Left hindlimb (tissue), 1 donor: ENCODE measurements at places on chromosomes 2 and 18.
A peak's percentile ranks its signal among the peaks of the same experiment; 100 is the strongest.

DNA sequence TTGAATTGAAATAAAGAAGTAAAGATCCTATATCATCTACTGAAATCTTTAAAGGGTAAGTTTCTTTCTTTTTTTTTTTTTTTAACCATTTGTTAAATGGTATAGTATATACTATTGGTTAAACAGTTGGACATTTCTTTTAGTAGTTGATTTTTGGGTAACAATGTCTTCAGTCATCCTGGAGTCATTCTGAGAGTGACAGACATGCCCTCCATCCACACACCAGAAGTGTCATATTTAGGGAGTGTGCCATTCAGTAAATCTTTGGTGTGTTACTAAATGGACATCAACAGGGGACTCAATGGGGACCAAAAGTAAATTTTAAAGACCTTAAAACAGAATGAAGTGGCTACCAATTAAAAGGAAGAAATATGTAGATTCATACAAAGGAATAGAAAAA, 50.8 kb upstream of the SLC39A10 start:
- no peak for DNase-seq

DNA sequence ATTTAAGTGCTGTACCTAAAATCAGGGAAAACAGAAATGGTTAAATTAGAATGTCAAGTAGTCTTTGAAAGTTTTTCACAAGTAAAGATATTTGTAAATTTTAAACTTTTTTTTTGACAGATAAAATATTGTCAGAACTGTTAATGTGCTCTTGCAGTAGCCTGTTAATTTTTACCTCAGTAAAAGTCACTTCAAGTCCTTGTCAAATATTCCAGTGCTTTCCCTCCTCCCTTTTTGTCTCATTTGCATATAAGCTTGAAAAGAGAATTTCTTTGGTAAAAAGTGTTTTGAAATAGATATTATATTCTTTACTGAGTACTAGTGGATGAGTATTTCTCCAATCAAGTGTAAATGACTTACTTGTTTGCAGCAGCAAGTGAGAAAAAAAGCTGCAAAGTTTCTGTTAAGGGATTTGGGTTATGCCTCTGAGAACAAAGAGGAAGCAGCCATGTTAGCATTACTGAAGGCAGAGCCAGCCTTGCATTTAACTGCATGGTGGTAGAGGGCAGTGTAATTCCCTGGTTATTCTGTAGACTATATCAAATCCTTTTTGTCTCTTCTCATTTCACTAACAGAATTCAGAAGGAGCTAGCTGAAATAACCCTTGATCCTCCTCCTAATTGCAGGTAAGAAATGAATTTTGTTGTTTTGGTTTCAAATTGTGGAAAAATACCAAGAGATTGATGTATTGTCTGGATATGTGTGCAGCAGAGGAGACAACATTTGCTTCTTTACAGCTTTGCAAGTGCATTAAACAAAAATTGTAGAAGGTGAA, 3.2 kb downstream of the UBE2E3 start:
- no peak for DNase-seq

- no peak for DNase-seq
Observed at GRCh38 chr18:78727877-78728783, 251.5 kb upstream of the SALL3 start.

GRCh38 chr2:135140606-135141005, 88.5 kb downstream of the RAB3GAP1 start:
- DNase-seq, result no peak

GRCh38 chr18:57776354-57776753, 26.8 kb downstream of the ATP8B1 start:
- DNase-seq, result no peak

DNA sequence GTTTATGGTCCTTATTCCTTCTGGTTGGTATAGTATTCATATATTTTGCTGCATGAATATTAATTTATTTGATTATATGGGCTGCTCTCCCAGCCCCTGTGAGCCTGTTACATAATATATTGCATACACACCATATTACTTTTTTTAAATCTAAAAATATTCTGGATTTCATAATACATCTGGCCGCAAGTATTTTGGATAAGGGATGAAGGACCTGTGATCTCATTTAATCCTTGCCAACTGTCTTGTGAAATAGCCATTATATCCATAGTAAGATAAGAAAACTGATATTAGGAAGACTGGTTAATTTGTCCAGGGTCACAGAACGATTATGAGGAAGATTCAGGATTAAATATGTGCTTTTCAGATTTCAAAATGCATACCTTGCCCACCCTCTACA, 433.6 kb downstream of the LPIN1 start:
- DNase-seq, result no peak

DNA sequence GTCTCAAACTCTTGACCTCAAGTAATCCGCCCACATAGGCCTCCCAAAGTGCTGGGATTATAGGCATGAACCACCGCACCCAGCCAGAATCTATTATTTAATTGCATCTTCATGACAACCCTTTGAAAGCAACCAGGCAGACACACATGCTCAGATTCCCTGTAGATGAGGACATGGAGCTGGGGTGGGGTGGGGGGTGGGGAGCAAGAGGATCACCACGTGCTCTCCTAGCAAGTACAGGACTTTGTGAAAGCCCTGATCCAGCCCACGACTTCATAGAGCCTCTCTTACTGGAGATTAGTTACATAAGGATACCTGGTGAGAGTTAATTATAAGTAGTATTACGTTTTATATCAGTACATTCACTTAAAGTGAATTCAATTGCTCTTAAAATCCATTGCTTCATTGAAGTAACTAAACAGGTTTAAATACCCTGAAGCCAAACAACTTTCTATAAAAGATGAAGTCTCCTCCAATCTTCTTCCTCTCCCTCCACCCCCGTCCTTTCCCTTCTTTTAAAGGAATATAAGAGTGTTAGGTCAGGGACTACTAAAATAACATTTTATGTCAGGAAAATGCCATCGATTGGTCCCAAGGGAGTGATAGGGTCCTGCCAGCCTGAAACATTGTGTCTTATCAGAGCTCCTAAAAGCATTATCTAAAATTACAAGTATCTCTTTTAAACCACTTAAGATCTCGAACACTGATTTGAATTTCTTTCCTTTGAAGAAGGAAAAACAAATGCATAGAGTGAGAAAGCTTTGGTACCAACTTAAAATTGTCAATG, 123.9 kb downstream of the EPHA4 start:
- DNase-seq, result no peak

DNA sequence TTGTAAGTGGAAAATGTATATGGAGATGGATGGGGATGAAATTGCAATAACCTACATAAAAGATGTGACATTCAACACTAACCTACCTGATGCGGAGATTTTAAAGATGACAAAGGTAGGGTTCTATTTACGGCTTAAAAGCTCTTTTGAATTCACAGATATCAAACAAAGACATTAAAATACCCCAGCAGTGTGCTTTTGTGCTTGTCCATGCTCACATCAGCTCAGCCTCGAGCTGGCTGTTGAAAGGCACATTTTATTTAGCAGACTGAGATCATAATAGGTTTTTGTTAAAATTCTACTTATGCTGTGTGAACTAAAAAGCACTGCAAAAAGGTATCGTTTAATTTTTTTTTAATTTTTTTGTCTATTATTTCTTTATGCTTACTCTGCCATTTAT, 96.0 kb upstream of the CDCA7 start:
- no peak for DNase-seq

- no peak for DNase-seq
Observed at GRCh38 chr2:168482269-168482668, 26.2 kb downstream of the CERS6 start.

DNA sequence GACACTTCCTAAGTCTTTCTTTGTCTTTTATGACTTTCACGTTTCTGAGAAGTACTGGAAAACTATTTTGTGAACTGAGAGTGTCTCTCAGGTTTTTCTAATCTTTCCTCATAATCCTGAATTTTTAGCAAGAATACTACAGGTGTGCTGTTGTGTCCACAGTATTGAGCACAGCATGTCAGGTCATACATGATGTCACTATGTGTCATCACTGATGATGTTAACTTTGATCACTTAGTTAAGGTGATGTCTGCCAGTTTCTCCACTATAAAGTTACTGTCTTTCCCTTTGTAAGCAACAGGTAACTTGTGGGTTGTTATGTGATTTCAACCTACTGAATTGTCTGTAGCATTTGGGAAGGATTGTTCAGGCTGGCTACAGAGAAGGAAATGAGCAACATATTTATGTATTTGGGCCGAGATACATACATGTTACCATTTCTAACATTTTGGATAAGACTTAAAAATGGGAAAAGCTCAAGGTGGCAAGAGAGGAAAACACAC, 11.1 kb downstream of the MATN3 start:
- no peak for DNase-seq

GRCh38 chr2:170878505-170878904, 50.5 kb upstream of the GORASP2 start:
- no peak for DNase-seq

- no peak for DNase-seq
Observed at GRCh38 chr18:36514778-36515177, 217.3 kb downstream of the FHOD3 start.

DNA sequence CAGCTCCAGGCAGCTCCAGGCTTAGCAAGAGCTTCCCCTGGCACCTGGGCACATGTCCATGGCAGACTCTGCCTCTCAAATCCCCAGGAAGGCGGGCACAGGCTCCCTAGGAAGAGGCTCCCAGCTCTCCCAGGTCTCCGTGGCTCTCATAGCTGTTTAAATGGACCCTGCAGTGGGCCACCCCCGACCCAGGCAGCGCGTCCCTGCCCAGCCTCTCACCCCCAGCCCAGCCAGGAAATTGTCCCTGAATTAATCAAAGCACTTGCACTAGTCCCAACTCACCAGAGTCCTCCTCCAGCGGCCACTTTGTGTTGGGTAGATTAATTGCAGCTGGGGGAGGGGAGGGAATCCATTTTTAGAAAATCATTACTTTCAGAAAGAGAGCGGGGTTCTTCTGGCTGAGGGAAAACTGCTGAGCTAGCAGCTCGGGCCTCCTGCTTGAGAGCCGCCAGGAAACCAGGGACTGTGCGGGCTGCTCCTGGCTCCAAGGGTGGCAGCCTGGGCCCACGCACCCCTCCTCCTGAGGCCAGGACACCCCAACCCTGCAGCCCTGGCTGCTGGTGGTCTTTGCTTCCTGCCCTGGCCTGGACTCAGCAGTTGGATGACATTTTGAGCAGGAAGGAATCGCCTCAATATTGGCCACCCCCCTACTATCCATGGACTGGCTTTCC, 36.0 kb downstream of the SMAD7 start:
- DNase-seq, result peak; percentile 36
